NCI-H2081 (cell line): ENCODE measurements at places on chromosomes 7 and 10.
A peak's percentile ranks its signal among the peaks of the same experiment; 100 is the strongest.

DNA sequence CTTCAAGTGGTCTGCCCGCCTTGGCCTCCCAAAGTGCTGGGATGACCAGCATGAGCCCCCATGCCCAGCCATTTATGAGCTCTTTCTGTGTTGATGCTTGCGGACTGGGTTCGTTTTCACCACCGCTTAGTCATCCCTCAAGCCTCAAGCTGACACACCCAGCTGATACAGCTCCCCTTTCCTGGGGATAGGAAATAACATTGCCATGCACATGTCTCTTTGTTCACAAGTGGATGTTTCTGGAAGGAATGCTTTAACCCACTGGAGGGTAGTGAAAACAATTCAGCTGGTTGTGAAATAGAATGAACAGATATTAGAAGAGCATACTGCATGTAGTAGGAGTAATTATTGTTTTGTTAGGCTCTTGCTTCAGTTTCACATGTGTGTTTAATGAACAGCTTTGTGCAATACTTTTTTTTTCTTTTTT, 8.5 kb upstream of the METTL27 start:
- DNase-seq = no peak

- peak; percentile 88 for DNase-seq
Measured at GRCh38 chr10:72612203-72612826, 13.6 kb downstream of the MICU1 start.

GRCh38 chr7:1297017-1297960, 64.6 kb downstream of the UNCX start:
- no peak for DNase-seq

DNA sequence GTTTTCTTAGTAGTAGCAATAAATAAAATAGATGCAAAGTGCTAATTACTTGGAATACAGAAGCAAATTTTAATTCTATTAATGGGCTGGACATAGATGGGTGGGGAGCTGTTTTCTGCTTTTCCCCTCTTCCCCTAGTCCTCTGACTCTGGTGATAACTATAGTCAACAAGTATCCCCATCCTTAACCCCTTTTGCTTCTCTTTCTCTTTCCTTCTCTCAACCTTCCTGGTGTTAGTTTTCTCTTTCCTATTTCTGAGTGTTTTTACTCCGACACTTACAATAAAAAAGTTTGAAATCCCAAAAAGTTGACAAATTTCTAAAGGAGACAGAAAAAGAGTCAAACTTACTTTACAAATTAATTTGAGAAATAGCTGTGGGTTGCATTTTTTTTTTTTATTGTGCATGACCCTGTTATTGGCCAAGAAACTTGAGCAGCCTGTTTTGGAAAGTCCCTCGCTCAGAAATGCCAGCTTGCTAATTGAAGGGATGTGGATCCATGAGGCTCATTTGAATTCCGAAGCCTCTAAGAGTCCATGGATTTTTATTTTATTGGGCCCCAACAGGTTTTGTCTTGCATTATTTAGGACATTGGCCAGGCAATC, 2.4 kb downstream of the FAS start:
- DNase-seq = no peak

DNA sequence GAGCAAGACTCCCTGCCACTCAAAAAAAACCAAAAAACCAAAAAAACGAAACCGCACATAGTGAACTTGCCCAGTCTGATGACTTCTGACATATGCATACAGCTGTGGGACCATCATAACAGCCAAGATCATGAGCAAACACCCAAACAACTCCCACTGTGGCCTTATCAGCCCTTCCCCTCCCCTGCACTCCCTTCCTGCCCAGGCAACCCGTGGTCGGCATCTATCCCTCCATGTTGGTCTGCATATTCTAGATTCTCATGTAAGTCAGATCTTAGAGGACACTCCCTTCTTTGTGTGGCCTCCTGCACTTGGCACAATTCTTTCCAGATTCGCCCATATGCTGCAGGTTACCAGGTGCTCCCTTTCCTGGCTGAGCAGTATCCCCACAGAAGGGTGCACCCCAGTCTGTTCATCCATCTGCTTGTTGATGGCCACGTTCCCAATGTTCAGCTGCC, 72.8 kb downstream of the GNA12 start:
- no peak for DNase-seq

DNA sequence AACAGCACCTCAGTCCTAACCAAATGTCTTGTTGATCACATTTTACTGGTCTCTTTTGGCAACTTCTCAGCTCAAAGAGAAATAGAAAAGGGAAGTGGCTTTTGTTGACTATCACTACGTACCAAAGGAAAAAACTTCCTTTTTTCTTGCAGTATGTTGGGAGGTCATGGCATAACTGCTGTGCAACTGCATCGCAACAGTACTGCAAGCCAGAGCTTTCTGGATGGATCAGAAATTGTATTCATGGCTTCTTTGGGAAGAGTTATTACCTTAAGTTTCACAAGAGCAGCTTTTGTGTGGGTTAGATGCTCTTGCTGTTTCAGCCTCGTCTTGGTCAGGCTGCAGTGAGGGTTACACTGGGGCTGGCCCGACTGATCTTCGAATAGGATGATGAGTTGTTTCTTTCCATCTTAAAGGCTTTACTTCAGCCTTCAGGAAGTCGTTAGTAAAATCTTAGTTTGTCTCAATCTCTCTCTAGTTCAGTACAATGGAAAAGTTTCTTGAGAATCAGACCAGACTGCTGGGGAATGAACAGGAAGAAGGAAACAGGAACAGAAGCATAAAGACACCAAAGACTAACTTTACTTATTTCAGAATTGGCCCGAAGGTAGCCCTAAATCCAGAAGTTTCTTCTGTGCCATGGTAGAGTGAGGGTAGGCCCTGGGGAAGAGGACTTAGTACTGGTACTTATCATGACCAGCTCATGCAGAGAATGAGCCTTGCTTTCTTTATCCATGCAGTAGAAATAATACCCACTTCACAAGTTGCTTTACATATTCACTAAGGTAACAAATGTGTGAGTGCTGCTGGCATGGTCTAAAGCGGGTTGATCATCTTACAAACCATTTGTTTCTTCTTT, 153.6 kb downstream of the CELF2 start:
- no peak for DNase-seq

- DNase-seq = no peak
Measured at GRCh38 chr7:128737867-128738385, 1.2 kb upstream of the CALU start.

DNA sequence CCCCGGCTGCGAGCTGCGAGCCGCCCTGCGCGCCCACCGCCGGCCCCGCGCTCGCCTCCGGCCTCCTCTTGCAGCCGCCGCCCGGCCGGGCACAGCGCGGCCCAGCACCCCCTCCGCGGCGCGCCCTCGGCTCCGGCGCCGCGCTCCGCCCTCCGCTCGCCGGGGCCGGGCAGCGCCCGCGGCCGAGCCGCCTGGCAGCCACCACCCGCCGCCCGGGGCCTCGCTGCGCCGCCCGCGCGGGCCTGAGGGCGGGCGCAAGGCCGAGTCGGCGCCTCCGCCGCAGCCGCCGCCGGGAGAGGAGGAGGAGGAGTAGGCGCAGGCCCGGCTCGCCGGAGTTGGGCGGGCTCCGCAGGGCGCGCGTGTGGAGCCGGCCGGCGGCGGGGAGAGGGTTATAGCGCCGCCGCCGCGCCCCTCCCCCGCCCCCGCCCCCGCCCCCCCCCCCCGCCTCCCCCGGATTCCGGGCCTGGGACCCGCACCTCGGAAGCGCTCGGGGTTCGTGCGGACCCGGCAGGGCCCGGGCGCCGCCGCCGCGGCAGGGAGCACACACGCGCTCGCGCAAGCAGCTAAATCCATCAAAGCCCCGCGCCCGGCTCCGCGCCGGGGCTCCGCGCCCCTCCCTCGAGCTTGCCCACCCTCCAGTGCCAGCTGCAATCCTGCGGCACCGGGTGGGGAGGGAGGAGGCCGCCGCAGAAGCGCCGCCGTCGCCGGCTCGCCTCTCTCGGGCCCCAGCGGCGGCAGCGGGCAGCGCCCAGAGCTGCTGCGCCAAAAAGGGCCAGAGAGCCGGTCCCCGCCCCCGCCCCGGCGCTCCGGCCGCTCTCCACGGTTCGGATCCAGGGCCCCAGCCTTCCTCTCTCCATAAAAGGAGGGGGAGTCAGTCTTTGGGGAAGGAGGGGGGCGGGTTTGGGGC, at the start of gene PDGFA:
PDGFA (minus strand) TSS at position 363 of the 907 bp plus-strand sequence. CDS start 845 bp downstream, outside the sequence.
- DNase-seq = peak; percentile 50

- DNase-seq = no peak
Measured at GRCh38 chr7:116455499-116455898, 44.0 kb upstream of the CAV2 start.

- DNase-seq = no peak
Measured at GRCh38 chr7:151823566-151824372, 53.1 kb downstream of the PRKAG2 start.

- DNase-seq = no peak
Measured at GRCh38 chr10:8214587-8214986, 160.1 kb downstream of the GATA3 start.

DNA sequence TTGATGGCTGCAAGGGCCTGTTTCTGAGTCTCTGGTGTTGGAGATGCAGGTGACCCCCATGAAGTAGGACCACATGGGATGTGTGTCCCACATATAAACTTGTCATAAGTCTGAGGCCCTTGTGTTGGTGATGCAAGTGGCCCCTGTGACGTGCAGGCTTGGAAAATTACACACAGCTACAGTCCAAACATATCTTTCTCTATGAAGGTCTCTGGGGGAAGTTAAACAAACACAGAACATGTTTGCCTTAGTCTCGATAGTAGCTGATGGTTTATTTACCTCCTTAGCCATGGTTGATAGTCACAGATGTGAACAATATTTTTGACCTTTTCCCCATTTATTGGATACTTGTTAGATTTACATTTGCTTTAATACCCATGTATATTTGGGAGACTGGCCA, 64.7 kb downstream of the ADCY1 start:
- peak; percentile 8 for DNase-seq

GRCh38 chr10:12638103-12638502, 288.8 kb downstream of the CAMK1D start:
- peak; percentile 98 for DNase-seq

GRCh38 chr7:151565541-151565940, 45.8 kb upstream of the RHEB start:
- DNase-seq = no peak

- no peak for DNase-seq
Measured at GRCh38 chr7:44177570-44178131, 11.6 kb downstream of the GCK start.

GRCh38 chr7:8103282-8103681, 134.7 kb downstream of the GLCCI1 start:
- DNase-seq = no peak

DNA sequence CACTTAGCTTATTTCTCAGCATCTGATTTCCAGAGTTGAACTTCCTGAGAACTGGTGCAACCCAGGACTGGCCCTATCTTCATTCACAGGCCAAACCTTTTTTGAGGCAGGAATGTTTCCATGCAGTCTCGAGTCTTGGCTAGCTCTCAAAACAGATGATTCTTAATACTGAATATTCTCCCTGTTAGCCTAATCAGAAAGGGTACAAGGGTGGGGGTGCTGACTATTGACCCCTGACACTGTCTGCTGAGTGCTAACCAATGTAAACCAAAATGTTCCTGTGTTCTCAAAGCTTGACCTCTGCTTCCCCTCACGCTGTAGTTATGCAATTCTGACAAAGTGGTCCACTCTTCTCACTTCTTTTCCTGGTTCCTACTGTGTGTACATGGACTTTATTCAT, 25.3 kb downstream of the VWDE start:
- DNase-seq = no peak

DNA sequence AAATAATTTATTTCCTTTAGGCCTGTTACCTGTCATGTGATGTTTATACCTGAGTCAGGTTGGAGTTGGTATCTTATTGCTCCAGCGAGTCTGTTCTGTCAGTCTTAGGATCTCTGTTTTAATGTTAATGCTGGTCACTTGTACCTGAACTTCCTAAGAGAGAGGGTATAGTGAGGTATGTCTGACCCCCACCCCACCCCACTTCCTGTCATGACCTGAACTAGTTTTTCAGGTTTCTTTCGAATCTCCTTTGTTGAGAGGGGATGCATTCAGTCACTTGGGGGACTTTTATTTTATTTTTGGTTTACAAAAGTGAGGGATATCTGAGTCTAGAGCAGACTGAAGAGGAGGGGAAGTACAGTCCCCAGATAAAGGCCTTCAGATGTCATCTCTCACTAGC, 769.0 kb upstream of the COBL start:
- DNase-seq = no peak

DNA sequence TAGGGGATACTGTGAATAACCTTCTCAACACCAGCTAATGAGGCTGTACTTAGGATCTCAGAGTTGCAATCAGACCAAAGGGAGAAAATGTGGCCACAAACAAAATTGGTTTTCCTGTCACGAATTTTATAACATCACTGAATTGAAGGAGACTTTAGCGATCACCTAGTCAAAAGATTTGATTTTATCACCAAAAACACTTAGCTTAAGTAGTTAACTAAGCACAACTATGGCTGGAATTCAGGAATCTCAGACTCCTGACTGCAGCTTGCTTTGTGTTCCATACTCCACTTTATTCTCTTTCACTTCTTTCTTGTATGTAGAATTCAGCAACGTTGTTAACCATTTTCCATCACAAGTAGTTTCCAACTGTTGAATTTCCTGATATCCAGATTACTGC, 152.0 kb downstream of the SLC16A9 start:
- no peak for DNase-seq

DNA sequence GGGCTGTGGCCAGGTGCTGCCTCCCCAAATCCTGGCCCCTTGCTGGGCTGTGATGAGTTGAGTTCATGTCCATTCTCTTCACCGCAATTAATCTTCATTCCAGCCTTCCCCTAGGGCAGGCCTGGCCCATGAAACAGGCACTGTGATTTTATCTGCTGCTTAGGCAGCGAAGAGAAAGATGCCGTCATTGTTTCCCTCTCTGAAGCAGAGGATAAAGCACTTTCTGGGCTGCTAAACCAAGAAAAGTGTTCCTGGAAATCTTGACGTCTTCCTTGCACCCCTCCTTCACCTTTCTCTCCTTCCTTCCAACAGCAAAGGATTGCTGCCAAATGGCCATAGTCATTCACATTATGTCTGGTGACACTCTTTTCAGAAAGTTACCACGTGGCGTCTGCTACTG, 265.9 kb downstream of the ZEB1 start:
- DNase-seq = no peak

DNA sequence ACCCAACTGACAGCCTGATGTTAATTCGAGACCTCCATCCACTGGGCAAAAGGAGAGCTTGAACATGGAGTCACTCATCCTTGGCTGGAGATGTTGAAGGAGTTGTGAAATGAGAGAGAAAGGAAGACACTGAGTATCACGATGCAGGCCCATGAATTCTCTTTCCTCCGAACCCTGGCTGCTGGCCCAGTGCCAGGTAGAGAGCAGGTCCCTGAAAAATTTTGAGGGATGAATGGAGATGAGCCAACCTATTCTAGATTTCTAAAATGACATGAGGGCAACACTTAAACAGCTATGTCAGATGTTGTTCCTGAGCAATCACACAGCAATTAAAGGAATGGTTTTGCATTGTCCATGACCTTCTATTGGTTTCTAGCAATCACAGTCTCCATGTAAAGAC, 355.1 kb upstream of the ZMIZ1 start:
- DNase-seq = no peak

DNA sequence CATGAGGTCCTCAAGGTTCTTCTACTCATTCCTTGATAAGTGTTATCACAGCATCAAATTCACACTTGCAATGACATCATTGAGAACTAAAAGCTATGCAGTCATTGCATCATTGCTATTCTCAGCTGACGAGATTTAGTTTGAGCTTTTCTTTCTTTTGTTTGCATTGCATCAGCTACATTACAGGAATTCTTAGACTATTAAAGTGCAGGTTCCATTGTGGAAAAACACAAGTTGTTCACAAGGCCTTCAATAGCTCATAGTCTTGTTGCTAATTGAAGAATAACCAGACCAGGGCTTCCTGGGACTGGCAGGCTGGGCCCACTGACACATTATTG, 139.3 kb downstream of the CXCL12 start:
- DNase-seq = no peak

- no peak for DNase-seq
Measured at GRCh38 chr10:29719281-29719675, 84.5 kb upstream of the SVIL start.
